ENCODE measurements at places on chromosomes 7 and 10. TPM values are rescaled to one million over a fixed set of nuclear protein-coding genes. Genes with fewer than 3 reads are reported as not detected.

- no peaks in the 10 kb centered on the region for H3K36me3 ChIP-seq
- no peaks in the 10 kb centered on the region for H3K27me3 ChIP-seq
- no peak overlapping the region for H3K4me3 ChIP-seq
These were observed 240.9 kb upstream of the PTER start for GRCh38 chr10:16195894-16196293.

- H3K27ac ChIP-seq, result no peak overlapping the region
- no peaks in the 10 kb centered on the region for H3K27me3 ChIP-seq
- H3K4me3 ChIP-seq, result no peak overlapping the region
- no peaks in the 10 kb centered on the region for H3K36me3 ChIP-seq
- H3K4me1 ChIP-seq, result no peaks in the 10 kb centered on the region
These were observed 1204.1 kb upstream of the AUTS2 start for GRCh38 chr7:68394131-68394530.

DNA sequence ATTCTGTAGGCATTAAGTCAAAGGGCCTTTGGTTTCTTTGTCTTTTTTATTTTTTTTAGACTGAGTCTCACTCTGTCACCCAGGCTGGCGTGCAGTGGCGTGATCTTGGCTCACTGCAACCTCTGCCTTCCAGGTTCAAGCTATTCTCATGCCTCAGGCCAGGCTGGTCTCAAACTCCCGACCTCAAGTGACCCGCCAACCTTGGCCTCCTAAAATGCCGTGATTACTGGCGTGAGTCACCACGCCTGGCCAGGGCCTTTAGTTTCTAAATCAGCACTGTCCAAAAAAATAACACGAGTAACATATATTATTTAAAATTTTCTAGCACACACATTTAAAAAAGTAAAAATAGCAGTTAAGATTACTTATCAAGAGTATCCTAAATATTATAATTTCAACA, 11.1 kb upstream of the ACSL5 start:
- H3K27me3 ChIP-seq, result no peaks in the 10 kb centered on the region
- peak overlapping the region; percentile 33 for H3K27ac ChIP-seq
- H3K4me3 ChIP-seq, result no peak overlapping the region
- H3K36me3 ChIP-seq, result no peaks in the 10 kb centered on the region

GRCh38 chr7:27109466-27110185, 7.1 kb upstream of the HOXA2 start:
- no peaks in the 10 kb centered on the region for H3K4me1 ChIP-seq
- no peak for DNase-seq
- H3K27me3 ChIP-seq, result peaks cover 10% of the 10 kb centered on the region
- no peaks in the 10 kb centered on the region for H3K36me3 ChIP-seq

TFEC gene
- 2.7 TPM for total RNA-seq

- no peaks in the 10 kb centered on the region for H3K4me1 ChIP-seq
- H3K27me3 ChIP-seq, result peaks cover 5% of the 10 kb centered on the region
- no peak overlapping the region for H3K4me3 ChIP-seq
- peak; percentile 63 for DNase-seq
- H3K27ac ChIP-seq, result no peak overlapping the region
- no peaks in the 10 kb centered on the region for H3K36me3 ChIP-seq
These were observed 41.7 kb upstream of the LOXL4 start for GRCh38 chr10:98309366-98310355.

GPR15LG gene
- not detected for total RNA-seq

DNA sequence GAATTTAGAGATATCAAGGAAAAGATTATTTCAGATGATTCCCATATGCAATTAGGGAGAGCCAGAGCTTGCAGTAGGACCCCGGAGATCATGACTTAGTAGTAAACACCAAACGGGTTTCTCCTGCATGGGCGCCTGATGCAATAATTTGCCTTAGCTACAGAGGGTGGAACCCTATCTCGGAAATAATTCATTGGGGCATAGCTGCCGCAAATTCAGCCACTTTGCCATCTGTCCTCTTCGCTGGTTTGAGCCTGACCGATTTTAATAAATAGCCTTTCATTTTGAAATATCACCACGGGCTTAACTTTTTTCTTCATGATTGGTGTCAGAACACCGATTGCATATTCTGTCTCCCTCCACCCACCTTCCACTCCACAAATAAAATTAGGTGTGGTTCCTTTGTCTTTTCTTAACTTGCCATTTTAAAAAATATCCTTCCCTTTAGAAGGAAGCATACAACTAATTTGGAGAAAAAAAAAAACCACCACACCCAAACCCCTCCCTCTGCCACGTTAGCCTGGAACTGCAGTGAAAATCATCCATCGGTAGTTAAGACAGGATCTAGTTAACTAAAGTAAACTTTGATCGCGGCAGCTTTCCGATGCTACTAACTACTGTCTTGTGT, 1.4 kb downstream of the GARS1 start:
- no peak overlapping the region for H3K27ac ChIP-seq
- peaks cover 10% of the 10 kb centered on the region for H3K36me3 ChIP-seq
- no peaks in the 10 kb centered on the region for H3K27me3 ChIP-seq
- H3K4me3 ChIP-seq, result peak overlapping the region; percentile 97
- DNase-seq, result no peak
- no peaks in the 10 kb centered on the region for H3K4me1 ChIP-seq

DNA sequence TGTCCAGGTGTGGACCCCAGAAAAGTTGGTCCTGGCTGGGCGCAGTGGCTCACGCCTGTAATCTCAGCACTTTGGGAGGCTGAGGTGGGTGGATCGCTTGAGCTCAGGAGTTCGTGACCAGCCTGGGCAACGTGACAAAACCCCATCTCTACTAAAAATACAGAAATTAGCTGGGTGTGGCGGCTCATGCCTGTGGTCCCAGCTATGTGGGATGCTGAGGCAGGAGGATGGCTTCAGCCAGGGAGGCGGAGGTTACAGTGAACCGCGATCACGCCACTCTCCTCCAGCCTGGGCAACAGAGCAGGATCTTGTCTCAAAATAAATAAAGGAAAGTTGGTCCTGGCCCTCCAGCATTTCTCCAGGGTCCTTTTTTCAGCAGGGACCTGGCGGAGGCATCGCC, 1.4 kb downstream of the NUDT1 start:
- H3K4me3 ChIP-seq, result no peak overlapping the region
- no peak for DNase-seq
- H3K27ac ChIP-seq, result no peak overlapping the region
- peaks cover 7% of the 10 kb centered on the region for H3K36me3 ChIP-seq
- no peaks in the 10 kb centered on the region for H3K4me1 ChIP-seq

- peaks cover 64% of the 10 kb centered on the region for H3K4me1 ChIP-seq
- no peaks in the 10 kb centered on the region for H3K36me3 ChIP-seq
- no peak overlapping the region for H3K4me3 ChIP-seq
These were observed 62.3 kb downstream of the EGFR start for GRCh38 chr7:55081068-55081467.

DNA sequence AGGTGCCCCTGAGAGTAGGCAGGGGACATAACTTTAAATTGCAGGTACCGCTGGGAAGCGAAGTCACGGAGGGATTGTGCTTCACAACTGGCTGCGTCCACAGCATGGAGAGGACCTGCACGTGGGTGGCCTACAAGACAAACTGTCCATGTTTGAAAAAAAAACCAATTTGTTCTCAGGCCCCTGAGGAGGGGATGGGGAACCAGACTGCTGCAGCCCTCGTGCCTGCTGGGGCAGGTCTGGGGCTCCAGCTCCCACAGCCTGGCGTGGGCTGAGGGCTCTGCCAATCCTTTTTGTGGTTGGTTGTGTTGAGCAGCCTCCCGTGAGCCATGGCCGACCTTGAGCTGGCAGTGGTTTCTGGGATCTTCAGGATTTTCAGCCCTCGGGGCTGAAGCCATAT, 9.7 kb downstream of the SFRP5 start:
- no peak overlapping the region for H3K4me3 ChIP-seq
- H3K36me3 ChIP-seq, result no peaks in the 10 kb centered on the region
- no peaks in the 10 kb centered on the region for H3K27me3 ChIP-seq
- no peaks in the 10 kb centered on the region for H3K4me1 ChIP-seq
- no peak for DNase-seq

DNA sequence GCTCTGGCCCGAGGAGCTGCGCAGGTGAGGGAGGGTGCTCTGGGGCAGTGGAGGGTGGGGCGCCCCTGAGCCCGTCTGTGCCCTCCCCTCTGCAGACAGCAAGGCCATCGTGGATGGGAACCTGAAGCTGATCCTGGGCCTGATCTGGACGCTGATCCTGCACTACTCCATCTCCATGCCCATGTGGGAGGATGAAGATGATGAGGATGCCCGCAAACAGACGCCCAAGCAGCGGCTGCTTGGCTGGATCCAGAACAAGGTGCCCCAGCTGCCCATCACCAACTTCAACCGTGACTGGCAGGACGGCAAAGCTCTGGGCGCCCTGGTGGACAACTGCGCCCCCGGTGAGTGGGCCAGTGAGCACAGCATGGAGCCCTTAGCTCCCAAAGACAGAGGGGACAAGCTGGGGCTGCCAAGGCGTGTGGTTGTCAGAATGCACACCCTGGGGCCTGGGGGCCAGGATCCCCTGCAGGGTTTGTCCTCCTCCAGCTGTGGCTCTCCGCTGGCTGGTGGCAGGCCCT, 5.1 kb downstream of the FLNC start:
- no peaks in the 10 kb centered on the region for H3K36me3 ChIP-seq
- no peak for DNase-seq
- no peaks in the 10 kb centered on the region for H3K27me3 ChIP-seq
- no peaks in the 10 kb centered on the region for H3K4me1 ChIP-seq
- H3K27ac ChIP-seq, result no peak overlapping the region

GRCh38 chr10:132417257-132417910, 20.4 kb downstream of the PWWP2B start:
- H3K4me1 ChIP-seq, result no peaks in the 10 kb centered on the region
- no peaks in the 10 kb centered on the region for H3K27me3 ChIP-seq
- no peak overlapping the region for H3K4me3 ChIP-seq
- H3K36me3 ChIP-seq, result no peaks in the 10 kb centered on the region
- H3K27ac ChIP-seq, result no peak overlapping the region

GRCh38 chr10:31197886-31198285, 121.1 kb upstream of the ZEB1 start:
- H3K4me3 ChIP-seq, result no peak overlapping the region
- H3K4me1 ChIP-seq, result no peaks in the 10 kb centered on the region
- no peaks in the 10 kb centered on the region for H3K27me3 ChIP-seq
- DNase-seq, result no peak
- no peaks in the 10 kb centered on the region for H3K36me3 ChIP-seq
- no peak overlapping the region for H3K27ac ChIP-seq

GRCh38 chr10:6748981-6749635, 169.0 kb upstream of the PRKCQ start:
- no peak overlapping the region for H3K4me3 ChIP-seq
- H3K27ac ChIP-seq, result no peak overlapping the region
- no peaks in the 10 kb centered on the region for H3K4me1 ChIP-seq
- H3K36me3 ChIP-seq, result no peaks in the 10 kb centered on the region
- DNase-seq, result no peak
- H3K27me3 ChIP-seq, result no peaks in the 10 kb centered on the region

DNA sequence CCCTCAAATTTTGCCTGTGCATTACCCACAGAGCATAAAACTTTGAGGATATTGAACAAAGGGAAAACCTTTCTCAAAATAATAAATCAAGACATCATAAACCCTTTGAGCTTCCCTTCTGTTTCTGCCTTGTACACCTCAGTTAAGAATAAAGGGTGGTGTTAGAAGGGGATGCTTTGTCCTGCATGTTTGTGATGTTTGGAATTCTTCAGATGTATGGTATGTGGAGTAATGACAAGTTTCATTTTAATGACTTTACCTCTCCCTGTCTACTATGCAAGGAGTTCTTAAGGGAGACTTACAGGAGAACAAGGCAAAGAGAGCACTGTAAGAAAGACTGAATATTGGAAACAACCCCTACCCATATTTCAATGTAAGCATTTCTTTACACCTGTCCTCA, 99.2 kb downstream of the HECW1 start:
- H3K27ac ChIP-seq, result no peak overlapping the region
- no peaks in the 10 kb centered on the region for H3K36me3 ChIP-seq
- no peaks in the 10 kb centered on the region for H3K27me3 ChIP-seq
- no peak overlapping the region for H3K4me3 ChIP-seq
- no peak for DNase-seq
- no peaks in the 10 kb centered on the region for H3K4me1 ChIP-seq

ZNF467 gene
- 5.3 TPM for total RNA-seq

DNA sequence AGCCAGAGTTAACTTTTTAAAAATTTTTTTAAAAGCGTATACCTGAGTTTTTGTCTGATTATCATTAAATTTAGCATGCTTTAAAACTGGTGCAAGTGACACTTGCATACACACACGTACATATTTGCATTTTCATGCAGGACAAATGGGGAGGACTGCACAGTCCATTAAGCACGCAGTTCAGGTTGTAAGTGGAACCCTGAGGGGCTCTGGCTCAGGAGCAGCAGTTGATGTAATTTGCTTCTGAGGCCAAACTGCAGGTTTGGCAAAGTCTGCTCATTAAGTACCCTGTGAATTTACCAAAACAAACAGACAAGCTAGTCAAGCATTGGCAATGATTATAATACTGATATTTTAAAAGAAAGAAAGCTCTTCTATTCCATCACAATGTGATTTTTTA, 215.8 kb upstream of the PFKP start:
- no peaks in the 10 kb centered on the region for H3K4me1 ChIP-seq
- H3K36me3 ChIP-seq, result no peaks in the 10 kb centered on the region
- H3K27ac ChIP-seq, result no peak overlapping the region

AMPH gene
- total RNA-seq, result 0.43 TPM

XRCC2 gene
- 0.15 TPM for total RNA-seq

DNA sequence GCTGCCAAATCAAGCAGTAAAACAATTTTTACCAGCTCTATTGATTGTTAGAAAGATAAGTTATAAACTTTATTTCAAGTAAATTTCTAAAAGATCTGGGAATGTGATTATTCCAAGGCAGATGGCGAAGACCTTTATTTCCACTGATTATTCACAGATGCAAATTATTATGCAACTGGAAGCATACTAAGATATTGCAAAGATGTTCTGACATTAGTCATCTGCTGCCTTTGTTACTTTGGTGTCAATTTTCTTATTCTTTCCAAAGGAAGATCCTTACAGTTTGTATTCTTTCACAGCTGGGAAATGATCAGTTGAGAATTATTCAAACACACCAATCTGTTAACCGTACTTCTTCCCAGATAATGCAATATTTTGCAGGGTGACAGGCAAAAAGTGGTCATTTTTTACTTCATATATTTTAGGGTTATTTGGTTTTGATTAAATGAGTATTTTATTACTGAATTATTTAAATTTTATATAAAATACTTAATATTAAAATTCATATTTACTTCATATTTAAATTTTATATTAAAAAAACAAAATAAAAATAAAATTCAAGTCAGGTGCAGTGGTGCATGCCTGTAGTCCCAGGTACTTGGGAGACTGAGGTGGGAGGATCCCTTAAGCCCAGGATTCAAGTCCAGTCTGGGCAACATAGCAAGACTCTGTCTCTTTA, 171.3 kb downstream of the FZD1 start:
- no peaks in the 10 kb centered on the region for H3K27me3 ChIP-seq
- no peaks in the 10 kb centered on the region for H3K36me3 ChIP-seq
- H3K4me3 ChIP-seq, result no peak overlapping the region
- no peak overlapping the region for H3K27ac ChIP-seq
- no peak for DNase-seq

- DNase-seq, result no peak
- H3K4me3 ChIP-seq, result no peak overlapping the region
- H3K36me3 ChIP-seq, result no peaks in the 10 kb centered on the region
- H3K27me3 ChIP-seq, result no peaks in the 10 kb centered on the region
- H3K4me1 ChIP-seq, result no peaks in the 10 kb centered on the region
These were observed 810.7 kb upstream of the AUTS2 start for GRCh38 chr7:68787566-68787965.

- no peak for DNase-seq
- no peak overlapping the region for H3K4me3 ChIP-seq
- H3K4me1 ChIP-seq, result no peaks in the 10 kb centered on the region
- H3K27me3 ChIP-seq, result no peaks in the 10 kb centered on the region
These were observed 11.7 kb downstream of the ORAI2 start for GRCh38 chr7:102444961-102445673.

WDFY4 gene
- 1.8 TPM for total RNA-seq

Data from right lobe of liver (tissue), 6 donors.